ENCODE measurements at places on chromosomes 5 and 9.

DNA sequence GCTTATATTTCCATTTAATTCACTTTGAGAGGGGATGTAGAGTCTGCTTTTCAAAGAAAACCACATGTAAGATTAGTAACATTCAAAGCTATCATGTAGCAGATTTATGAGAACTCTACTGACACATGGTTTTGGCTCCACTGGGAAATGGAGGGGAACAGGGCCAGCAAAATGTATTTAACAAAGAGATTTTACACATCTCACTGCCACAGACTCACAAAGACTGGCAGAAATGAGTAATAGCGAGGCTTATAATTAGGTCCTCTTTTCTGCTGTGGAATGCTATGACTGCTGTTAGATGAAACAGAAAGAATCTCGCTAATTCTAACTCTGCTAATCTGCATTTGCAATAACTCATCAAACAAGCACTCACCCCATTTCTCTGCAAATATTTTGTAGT is 4.5 kb downstream of the DAP start:
- DNase-seq = no peak

GRCh38 chr5:34978681-34979080 is 49.3 kb downstream of the DNAJC21 start:
- no peak for DNase-seq

DNA sequence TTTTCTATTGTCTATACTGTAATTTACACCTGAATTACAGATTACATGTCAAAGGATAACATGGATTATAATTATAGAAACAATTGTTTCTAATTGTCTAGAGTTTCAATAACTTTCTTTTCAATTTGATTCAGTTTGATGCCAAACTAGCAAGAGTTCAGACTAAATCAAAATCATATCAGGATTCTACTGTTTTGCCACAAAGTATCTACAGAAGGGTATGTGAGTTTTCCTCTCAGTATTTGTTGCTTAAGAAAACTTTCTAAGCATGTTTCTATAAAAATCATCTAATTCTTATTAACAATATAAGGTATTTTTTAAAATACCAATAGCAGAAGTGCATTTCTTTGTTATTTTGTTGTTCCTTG is 12.5 kb downstream of the SELENOP start:
- no peak for DNase-seq

DNA sequence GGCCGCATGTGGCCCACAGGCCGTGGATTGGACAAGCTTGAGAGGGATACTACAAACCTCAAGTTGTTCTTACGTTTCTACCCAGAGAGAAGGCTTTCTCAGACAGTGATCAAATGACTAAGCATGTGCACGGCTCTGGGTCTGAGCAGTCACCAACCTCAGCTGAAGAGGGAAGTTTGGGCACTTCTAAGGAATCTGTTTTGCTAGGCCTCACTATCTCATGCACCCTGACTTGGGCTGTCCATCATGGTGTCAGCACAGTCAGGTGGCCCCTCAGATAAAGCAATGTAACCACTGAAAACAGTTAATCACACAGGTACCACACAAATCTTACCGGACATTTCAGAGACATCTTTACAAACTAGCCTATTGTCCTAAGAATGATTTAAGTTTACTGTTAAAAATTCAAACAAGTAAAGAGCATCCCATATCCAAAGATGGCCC is 24.6 kb downstream of the CSF2 start:
- DNase-seq = no peak

- DNase-seq = no peak
Measured at GRCh38 chr9:135978642-135979546, 17.7 kb upstream of the UBAC1 start.

GRCh38 chr5:1515921-1516571 is 7.7 kb downstream of the LPCAT1 start:
- DNase-seq = peak; percentile 15

- DNase-seq = no peak
Measured at GRCh38 chr9:114390952-114391351, 3.2 kb upstream of the AKNA start.

GRCh38 chr9:129459547-129460322 is 161.2 kb downstream of the C9orf50 start:
- DNase-seq = no peak

DNA sequence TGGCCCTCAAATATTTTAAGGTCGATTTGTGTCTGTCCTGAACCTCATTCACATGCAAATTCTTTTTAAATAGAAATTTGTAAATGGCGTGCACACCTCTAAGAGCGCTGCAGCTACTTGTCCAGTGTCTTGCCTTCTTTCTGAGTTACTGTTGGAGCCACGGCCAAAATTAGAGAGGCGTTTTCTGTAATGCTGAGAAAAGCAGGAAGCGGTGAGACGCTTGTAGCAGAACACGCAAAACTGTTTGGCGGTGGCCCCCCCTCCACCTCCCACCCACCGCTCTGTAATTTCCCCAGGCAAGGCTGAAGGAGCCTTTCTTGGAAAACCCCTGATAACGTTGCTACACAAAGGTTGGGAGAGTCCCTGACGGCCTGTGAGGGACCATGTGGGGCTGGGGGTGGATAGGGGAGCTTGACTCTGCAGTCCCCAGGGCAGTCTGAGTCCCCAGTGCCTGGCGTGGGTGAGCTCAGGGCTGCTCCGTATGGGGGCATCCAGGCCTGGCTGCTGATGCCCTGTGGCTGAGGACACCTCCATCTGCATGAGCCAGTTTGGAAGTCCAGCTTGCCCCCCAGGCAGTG is 96.5 kb downstream of the GADD45G start:
- DNase-seq = no peak

DNA sequence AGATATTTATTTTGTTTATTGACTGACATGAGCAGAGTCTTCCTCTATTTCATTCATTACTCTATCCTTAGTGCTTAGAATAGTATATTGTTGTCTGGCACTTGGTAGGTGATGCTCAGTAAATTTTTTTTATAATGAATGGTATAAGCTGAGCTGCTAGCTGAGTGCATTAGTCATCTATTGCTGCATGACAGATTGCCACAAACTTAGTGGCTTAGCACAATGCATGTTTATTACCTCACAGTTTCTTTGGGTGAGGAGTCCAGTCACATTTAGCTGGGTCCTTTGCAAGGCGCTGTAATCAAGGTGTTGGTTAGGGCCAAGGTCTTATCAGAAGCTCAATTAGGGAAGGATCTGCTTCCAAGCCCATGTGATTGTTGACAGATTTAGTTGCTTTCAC is 23.1 kb downstream of the SMAD5 start:
- no peak for DNase-seq

DNA sequence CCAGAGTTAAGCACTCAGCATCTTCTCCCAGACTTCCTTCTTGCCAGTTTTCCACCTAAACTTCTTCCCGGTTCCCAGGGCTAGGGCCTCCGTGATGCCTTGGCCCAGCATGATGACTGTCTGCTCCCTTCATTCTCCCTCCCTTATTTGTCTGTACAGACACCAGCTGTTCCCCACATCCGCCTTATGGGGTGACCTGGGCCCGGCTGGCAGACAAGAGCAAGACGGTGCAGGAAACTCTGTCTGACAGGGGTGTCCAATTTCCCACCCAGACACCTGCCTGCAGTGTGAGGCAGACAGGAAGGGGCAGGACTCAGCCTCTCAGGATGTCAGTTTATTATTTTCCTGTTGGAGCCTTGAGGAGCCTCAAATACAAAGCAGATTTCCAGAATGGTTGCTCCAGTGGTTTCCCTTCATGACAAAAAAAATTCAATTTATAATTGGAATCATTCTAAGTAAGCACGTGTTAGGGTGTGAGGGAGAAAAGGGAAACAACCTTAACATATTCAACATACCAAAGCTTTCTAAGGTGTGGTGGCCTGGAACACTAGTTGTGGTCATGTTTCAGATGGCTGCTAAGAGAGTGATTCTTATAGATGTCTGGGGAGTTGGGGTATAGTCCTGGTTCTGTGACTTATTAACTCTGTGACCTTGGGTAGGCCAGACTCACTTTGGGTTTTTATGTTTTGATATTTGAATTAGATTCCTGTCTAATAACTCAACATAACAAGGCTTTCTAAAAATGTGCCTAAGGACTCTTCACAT is 234.5 kb downstream of the PAPPA start:
- no peak for DNase-seq

- no peak for DNase-seq
Measured at GRCh38 chr5:131926168-131926567, 19.3 kb downstream of the MEIKIN start.

- DNase-seq = no peak
Measured at GRCh38 chr5:38403877-38404635, 145.7 kb downstream of the EGFLAM start.

GRCh38 chr9:38067859-38068681 is 957 bp downstream of the SHB start:
- DNase-seq = no peak

DNA sequence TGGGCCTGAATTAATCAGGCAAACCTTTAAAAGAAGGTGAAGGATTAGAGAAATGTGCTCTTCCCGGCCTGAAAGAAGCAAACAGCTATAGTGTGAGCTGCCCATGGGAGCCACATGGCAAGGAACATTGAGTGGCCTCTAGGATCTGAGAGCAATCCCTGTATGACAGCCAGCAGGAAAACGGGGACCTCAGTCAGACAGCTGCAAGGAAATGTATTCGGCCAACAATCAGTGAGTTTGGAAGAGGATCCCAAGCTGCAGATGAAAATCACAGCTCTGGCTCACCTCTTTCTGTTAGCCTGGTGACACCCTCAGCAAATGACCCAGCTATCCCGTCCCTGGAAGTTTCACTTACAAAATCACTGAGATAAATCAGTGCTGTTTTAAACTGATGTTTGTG is 309.2 kb downstream of the SH3GL2 start:
- DNase-seq = no peak

DNA sequence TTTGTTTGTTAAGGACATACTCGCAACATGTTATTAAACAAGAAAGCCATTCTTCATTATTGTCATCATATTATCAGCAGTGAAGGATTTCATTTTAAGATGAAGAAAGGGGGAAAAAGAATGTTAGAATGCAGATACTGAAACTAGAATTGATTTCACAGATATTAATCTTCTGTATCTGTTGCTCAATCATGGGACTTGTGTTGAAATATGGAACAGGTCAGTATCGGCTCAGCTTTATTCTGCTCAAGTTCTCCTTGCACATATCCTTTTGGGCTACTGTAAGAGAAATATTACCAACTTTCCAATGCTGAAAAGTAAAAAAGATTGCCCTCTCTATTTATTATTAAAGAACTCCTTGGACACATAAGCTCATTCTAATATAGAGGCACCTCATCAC is 13.8 kb upstream of the ANXA1 start:
- DNase-seq = no peak

- no peak for DNase-seq
Measured at GRCh38 chr5:108728566-108729241, 19.0 kb upstream of the FER start.

DNA sequence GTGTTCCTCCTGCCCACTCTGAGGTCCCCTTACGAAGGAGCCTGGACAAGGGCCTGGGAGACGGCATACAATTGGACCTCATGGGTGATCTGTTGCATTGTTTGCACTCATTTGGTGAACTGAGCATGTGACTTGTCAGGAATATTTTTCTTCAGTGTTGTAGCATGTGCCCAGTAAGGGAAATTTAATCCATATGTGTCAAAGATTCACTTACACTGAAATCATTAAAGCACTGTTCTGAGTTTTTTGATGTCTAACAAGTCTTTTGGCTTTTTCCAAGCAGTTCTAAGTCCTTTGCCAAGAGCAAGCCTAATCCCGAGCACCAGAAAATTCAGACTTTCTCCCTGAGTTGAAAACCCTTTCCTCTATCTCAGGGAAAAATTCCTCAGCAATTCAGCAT is 61.6 kb upstream of the RPS23 start:
- DNase-seq = no peak

DNA sequence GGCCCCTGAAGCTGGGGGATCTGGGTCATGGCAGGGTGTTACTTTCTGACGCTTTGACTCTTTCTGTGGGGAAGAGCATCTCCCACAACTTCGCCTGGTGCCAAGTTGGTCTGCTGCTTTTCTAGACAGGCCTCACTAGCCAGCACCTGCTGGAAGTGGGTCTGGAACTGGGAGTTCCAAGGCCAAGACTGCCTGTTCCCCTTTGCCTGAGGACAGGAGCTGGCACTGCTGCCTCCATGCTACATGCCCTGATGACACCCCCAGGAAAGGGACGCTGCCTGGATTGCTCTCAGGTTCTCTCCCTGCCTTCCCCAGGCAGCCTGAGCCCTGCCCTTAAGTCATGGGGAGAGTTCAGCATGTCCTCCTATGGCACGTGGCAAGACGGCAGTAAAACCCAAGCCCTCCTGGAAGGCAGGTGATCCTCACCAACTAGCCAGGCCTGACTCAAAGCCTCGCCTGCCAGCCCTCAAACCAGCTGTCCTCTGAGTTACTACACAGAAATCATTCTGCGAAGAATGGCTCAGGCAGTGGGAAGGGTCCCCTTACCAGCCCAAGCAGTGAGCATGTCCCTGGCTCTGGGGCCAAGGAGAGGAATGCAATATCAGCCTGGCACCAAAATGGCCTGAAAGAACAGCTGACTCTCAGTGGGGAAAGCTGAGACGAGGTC is 35.8 kb downstream of the SEC61B start:
- DNase-seq = no peak

GRCh38 chr9:96062031-96062430 is 186.5 kb downstream of the ERCC6L2 start:
- DNase-seq = no peak

GRCh38 chr9:89773170-89773569 is 168.4 kb downstream of the GADD45G start:
- no peak for DNase-seq

DNA sequence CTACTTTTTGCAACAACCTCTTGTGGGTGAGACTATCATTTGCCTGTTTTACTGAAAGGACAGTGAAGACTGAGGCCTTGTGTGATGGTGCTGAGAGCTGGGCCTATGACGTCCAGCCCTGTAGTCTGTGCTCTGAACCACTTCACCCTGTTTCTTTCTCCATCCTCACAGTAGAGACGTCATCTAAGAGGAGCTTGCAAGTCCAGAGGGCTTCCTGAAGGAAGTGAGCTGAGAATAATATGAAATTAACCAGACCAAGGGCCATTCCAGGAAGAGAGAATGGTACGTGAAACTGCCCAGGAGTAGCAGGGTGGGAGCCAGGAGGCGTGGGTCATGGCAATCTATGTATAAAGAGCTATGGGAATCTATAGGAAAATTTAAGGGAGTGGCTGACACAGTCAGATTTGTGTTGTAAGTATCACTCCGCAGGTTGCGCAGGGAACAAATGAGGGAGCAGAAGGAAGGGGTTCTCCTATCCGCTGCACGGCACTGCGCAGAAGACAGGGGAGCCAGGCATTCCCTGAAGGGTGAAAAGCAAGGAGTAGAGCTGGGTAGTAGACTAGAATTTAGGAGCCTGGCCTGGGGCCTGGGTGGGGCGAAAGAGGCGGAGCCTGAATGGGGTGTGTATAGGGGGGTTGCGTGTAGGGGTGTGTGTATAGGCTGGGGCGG is 596 bp upstream of the FGFR4 start:
- no peak for DNase-seq

- DNase-seq = no peak
Measured at GRCh38 chr5:172402531-172403188, 51.7 kb downstream of the SH3PXD2B start.

- no peak for DNase-seq
Measured at GRCh38 chr5:3858524-3858923, 262.9 kb downstream of the IRX1 start.

DNA sequence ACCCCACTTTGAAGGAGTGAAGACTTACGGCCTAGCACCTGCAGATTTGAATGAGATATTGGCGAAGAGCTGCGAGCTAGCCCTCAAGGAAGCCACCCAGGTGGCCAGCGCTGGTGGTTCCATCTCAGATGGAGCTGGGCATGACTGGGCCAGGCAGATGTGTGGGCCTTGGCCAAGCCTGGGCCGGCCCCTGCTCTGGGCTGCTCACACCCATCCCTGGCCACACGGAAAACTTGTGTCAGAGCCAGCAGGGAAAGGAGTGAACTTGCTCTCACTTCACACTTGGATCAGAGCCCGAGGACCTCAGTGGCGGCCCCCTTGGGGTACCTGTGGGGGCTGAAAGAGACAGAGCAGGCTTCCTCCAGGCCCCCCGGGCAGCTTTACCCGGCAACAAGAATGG is 44.2 kb downstream of the ROPN1L start:
- no peak for DNase-seq

All from ascending aorta (tissue), 2 donors.